ENCODE measurements at places on chromosomes 1 and 21.

- no peak for DNase-seq
Measured at GRCh38 chr1:198764748-198765147, 125.9 kb downstream of the PTPRC start.

DNA sequence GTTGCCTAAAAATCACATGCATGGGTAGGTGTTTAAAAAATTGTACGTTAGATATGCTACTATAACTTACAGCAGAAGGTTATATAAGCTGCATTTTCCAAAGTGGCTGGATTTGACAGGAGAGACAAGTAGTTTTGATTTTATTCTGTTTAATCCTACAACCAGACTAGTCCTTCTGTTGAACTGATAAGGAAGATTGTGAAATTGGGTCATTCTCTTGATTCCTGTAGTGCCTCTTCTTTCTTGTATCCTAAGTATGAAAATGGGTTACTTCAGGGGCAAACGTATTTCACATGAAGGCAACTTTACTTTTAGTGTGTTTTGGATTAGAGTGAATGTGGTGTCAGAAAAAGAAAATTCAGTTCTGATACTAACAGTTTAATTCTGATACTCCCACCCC is 19.0 kb downstream of the CDC42 start:
- no peak for DNase-seq

DNA sequence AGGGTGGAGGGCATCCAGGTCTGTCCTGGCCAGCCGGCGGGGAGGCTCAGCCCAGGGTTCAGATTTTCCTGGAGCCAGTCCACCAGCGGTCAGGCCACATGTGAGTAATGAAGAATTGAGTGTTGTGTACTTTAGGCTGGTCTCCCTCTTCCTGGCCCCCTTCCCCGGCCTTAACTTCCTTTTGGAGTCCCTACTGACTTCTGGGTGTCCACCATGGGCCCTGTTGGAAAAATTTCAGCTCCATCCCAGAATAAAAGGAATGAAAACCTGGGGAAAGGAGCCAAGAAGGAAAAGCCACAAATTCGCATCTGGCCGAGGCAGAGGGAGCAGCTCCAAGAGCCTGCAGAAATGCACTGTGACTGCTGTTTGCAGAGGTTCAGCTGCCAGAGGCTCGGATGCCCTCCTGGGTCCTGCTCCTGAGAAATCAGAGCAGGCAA is 35.5 kb upstream of the HHAT start:
- DNase-seq = no peak

DNA sequence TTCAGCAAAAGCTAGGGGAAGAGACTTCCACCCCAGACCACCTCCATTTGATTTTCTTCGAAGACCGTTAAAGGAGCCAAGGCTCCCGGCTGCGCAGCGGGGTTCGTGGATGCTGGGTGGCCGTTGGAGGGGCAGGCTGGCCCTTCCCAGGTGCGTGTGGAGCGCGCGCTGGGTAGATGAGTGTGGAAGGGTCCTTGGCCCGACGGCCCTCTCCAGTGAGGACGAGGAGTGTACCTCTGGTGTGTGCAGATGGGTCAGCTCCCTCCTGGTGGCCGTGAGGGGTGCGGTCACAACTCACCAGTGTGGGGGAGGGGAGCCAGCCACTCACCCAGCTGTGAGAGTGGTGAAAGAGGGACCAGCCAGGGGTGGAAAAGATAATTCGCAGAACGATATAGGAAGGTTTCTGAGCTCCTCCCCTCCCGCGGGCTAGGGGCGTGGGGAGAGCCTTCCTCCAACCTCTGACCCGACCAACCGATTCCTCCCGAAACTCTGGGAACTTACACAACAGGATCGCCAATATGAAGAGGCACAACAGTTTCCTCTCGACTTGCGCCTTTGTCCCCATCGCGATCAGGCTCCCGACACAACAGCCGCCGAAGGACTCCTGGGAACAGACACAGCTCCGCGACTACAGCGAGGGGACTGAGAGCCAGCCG is at the start of gene F11R:
Gene F11R (minus strand): TSS at position 644 of the 656 bp plus-strand sequence. CDS start 79 bp downstream, at position 565.
- no peak for DNase-seq

- DNase-seq = no peak
Measured at GRCh38 chr1:39301606-39302005, 97.1 kb downstream of the MACF1 start.

DNA sequence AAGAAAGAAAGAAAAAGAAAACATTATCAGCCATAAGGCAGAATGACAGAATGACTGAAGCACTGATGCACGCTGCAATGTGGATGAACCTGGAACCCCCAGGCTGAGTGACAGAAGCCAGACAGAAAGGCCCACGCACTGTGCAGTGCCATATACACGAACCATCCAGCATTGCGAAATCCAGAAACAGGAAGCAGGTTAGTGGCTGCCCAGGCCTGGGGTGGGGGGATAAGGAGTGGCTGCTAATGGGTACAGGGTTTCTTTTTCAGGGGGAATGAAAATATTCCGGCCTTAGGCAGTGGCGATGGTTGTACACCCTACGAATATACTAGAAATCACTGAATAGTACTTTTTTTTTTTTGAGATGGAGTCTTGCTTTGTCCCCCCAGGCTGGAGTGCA is 57.0 kb downstream of the CHD5 start:
- DNase-seq = no peak

GRCh38 chr1:40042341-40042740 is 1.8 kb downstream of the CAP1 start:
- no peak for DNase-seq

DNA sequence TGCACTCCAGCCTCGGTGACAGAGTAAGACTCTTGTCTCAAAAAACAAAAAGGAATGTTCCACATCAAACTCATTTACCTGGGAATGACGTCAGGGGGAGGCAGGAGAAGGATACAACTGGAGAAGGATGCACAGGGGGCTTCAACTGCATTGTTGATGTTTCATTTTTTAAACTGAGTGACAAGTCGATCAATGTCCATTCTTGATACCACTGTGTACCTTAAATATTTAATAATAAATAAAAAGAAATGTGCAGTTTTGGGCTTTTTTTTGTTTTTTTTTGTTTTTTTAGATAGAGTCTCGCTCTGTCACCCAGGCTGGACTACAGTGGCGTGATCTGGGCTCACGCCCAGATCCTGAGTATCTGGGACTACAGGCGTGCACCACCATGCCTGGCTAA is 35.8 kb downstream of the PLEKHO1 start:
- DNase-seq = no peak

Data from anterior cingulate cortex (tissue), 58 donors.